ENCODE measurements at places on chromosomes 1 and 21.

GRCh38 chr21:41777951-41778815 is 11.3 kb upstream of the RIPK4 start:
- peak; percentile 39 for DNase-seq

GRCh38 chr1:29264773-29265389 is 28.6 kb downstream of the PTPRU start:
- no peak for DNase-seq

DNA sequence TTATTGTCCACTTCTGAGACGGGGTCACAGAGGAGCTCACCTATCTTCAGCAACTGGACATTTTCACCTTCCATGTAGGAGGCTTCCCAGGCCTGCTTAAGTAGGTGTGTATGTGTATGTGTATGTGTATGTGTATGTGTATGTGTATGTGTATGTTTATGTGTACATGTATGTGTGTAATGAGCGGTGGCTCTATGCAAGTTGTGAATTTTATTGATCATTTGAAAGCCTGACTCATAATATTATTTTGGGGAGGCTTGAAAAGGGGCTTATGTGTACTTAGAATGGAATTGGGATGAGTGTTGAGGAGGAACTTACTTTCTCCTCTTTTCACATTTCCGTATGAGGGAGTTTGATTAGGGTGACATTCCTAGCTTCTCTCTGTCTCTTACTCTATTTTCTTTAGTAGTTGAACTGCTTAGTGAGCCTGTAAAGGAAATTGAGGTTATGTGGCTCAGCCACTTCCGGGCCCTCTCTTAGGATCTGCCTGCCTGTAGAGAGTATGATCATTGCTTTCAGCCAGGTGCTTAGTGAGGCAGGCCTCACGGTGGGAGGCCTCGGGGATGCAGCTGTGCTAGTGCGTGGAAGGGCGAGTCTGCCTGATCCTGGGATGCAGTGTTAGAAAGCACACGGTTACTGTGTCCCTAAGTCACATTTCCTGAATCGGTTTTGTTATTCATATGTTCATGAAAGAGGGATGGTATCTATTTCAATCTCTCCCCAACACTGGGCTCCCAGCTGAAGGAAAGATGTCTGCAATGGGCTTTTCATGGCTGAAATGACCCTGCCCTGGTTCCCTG is 61.0 kb downstream of the IER5 start:
- DNase-seq: no peak

DNA sequence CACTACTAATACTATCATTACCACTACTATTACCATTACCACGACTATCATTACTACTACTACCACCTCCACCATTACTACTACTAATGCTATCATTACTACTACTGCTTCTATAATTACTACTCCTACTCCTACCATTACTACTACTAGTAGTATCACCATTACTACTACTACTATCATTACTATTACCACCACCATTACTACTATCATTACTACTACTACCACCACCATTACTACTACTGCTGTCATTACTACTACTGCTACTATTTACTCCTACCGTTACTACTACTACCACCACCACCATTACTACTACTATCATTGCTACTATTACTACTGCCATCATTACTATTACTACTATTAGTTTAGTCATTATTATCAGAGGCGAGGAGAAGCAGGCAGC is 140.9 kb upstream of the KCNJ15 start:
- DNase-seq: no peak

Measured in HS-5 (cell line).